ENCODE measurements at places on chromosomes 3 and 15.

DNA sequence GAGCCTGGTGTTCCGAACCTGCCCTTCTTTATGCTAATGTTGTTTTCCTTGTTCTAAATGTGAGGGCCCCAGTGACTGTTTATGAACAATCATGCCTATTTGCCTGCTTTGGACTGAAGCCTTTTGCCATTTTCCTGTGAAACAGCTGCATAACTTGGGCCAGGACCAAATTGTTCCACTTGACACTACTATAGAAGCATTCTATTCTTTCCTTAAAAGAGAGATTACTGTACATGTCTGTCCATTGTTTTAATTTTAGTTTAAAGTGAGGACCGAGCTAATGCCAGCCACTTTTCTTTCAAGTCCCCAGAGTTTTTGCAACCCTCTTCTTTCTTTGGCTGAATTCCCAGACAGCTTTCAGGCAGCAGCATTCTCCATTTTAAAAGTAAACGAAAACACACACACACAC lies 980.3 kb downstream of the CADM2 start:
- no peak for DNase-seq

DNA sequence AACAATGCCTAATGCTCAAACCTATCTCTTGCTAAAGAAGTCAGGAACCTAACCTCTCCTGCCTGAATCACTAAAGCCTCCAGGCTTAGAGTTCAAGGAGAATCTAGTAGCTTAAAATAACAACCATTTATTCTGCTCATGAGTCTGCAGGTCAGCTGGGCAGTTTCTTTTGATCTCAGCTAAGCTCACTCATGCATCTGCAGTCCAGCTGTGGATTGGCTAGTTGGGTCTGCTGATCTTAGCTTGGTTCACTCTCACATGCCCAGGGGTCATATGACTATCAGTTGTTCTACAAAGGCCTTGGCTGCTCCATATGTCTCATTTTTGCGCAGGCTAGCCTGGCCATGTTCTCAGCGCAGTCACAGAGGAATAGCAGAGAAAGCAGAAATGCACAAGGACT lies 109.2 kb upstream of the STT3B start:
- no peak for DNase-seq

DNA sequence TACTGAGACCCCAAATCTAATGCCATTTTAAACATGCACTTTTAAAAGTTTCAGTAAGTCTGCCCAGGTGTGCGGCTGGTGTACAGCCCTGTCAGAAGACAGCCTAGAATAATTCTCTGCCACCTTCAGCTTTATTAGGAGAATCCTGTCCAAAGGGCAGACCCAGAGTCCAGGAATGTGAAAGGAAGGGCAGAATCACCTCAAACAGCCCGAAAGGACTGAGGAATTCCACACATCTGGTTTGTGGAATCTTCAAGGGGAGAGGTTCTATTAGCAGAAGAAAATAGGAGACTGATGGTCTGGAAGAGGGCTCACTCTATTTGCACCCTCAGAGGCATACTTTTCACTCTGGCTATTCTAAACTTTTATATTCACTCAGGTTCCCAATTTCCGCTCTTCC lies 46.6 kb downstream of the TYRO3 start:
- no peak for DNase-seq

DNA sequence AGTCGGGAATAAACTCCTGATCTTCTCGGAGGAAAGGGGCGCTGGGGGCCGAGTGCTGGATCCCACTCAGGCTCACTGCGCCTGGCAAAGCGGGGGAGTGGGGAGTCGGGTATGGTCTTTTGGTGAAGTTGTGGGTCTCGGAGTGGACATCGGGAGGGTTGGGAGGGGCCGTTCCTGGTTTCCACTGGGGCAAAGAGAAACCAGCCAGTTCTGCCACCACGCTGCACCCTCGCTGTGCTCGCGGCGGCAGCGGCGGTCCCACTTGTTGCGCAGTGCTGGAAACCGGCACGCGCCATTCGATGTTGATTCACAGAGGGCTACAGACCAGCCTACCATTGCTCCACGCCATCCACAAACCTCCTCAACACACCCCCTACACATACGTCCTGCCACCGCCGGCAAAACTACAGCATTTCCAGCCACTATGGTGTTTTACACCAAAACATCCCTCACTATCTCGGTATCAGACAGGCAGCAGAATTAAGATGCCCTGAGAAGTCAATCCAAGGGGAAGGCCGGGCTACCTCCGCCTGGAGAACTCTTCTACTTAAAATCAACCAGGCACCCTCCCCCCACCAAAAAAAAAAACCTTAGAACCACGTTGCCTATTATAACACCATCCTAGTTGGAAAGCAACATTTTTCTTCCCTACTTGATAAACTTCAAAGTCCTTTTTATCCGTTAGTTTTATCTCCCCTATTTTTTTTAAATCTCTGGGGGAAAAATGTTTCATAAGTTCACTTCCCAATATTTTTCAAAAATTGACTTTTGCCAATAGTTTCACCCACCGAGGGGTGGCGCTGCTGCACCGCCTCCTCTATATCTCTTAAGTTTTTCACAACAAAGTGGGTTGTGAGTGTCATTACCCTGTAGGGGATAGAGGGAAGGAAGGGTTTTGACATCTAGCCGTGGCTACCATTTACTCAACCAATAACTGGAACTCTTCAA lies 3.6 kb downstream of the BCL6 start:
- DNase-seq, result peak; percentile 85

GRCh38 chr3:133792171-133792763 lies 13.3 kb upstream of the SRPRB start:
- DNase-seq, result no peak

DNA sequence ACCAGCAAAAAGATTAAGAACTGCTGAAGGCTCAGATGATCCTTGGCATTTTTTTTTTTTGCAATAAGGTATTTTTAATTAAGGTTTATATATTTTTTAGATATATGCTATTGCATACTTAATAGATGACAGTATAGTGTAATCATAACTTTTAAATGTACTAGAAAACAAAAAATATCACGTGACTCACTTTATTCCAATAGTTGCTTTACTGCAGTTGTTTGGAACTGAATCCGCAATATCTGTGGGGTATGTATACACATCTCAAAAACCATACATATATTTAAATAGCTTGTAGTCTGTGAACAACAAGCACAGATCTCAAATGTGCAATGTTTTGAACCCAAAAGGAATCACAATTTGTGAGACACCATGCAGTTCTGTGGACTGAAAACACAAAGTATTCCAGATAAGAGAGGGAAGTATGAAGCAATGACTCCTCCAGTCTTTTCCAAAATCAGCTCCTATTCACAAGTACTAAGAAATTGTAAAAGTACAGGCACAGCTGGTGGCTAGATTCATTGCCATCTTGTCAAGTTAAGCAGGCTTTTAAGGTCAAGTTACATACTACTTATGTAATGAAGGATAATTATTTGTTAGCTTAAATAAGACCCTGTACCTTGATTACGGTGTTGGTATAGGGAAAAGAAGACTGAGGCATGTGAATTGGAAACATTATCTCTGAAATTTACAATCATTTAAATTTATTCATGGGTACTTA lies 331.1 kb downstream of the TBC1D5 start:
- no peak for DNase-seq

GRCh38 chr3:38084334-38085310 lies 45.6 kb downstream of the DLEC1 start:
- DNase-seq, result no peak
